Stimulated activated CD4-positive, alpha-beta T cell treated with anti-CD3 and anti-CD28 coated beads, TNF-alpha, amount 100 ng/mL, for 1 hour (primary cell): ENCODE measurements at places on chromosomes 12 and 14.

DNA sequence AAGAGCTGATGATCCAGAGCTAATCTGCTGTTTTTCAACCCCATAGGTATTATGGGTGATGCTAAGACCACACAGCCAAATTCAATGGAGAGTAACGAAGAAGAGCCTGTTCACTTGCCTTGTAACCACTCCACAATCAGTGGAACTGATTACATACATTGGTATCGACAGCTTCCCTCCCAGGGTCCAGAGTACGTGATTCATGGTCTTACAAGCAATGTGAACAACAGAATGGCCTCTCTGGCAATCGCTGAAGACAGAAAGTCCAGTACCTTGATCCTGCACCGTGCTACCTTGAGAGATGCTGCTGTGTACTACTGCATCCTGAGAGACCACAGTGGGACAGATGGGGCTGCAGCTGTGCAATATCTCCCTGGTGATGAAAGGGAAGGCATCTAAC, 386.0 kb downstream of the DAD1 start:
- DNase-seq: no peak

- no peak for DNase-seq
These were observed 77.6 kb upstream of the PRKD1 start for GRCh38 chr14:30005114-30005808.

GRCh38 chr14:104144911-104145825, 6.8 kb downstream of the KIF26A start:
- no peak for DNase-seq

DNA sequence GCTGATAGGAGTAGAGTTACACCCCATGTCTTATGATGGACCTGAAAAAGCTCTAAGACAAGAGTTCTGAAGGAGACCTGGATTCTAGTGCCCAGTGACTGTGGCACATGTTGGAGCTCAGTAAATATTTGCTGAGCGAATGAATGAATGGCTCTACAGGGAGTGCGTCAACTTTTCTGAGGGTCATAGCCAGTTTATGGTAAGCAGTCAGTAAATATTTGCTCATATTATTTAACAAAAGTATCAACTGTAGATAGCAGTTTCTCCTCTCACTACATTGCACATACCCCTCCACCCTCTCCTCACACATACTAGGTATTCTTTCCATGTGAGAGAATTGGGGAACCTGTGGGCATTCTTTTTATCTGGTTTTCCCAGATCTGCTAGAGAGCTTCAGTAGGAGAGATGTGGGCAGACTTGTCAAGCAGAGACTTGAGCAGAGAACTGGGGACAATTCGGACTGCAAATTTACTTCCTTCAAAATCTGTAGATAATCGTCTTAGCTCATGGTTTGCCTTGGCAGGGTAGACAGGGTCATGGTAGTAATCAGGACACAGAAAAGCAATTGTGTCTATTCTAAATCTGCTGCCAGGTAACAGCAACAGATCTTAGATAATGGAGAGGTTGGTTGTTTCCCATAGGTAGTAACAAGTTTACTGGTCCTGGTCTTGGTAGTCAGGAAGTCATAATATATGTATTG, 5.7 kb downstream of the SLC4A8 start:
- DNase-seq: no peak

DNA sequence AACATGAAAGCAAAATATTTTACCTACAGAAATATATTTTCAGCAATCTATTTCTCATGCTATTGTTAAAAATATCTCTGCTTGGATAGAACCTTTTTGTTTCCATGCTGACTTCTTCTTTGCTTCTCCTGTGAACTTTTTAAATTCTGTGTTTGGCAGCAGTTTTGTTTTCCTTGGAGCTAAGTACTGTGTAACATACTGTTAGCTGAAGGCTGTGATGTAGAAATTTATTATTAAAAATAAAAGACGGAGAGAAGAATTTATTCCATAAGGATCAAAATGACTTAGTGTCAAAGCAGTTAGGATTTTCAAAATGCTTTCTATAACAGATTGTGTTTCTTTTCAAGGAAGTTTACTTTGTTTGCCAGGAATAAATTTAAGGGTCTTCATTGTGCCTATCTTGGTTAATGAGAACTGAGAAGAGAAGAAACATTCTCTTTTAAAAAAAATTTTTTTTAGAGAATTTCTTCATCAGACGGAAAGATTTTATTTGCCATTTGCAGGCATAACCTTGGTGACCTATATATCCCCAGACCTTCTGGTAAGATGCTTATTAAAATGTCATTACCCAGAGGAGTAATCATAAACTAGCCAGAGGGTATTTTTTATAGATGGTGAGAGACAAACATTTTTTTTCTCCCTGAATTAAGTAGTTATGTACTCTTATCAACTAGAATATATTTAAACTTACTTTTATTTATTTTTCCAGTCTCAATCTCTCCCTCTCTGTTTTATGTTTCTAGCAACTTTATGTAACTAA, 147.1 kb upstream of the SLCO1C1 start:
- no peak for DNase-seq

- no peak for DNase-seq
These were observed 261.6 kb upstream of the NOVA1 start for GRCh38 chr14:26859483-26859882.

DNA sequence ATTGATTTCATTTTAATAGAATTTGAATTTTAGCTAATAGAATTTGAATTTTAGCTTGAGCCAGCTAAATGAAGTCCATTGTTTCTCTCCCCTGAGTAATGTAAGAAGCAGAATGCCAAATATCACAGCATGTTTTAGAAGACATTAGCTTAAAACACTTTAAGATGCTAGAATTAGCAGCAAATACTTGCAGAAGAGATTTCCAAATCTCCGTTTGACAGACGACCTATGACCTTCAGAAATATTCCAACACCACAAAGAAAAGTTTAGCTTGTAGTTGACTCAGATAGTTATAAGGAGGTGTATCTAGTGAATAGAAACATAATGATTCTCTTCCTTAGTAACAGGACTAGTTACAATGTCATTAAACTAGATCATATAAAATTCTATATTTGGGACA, 51.7 kb upstream of the MYF6 start:
- DNase-seq: no peak

DNA sequence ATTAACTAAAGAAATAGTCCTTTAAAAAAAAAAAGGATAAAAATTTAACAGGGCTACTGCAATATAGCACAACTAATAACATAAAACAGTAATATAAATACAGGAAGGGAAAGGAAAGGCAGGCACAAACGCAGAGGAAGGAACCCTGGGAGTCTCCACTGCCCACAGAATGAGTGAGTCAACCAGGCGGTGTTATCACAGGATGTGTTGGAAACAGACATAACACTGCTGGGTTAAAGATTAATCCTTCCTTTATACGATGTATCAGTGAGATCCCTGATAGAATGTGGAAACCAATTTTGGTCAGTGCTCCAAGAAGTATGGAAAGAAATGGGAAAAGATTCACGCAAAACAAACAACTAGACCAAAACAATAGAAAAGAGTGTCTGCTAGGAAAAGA, 47.9 kb downstream of the FGD6 start:
- no peak for DNase-seq

DNA sequence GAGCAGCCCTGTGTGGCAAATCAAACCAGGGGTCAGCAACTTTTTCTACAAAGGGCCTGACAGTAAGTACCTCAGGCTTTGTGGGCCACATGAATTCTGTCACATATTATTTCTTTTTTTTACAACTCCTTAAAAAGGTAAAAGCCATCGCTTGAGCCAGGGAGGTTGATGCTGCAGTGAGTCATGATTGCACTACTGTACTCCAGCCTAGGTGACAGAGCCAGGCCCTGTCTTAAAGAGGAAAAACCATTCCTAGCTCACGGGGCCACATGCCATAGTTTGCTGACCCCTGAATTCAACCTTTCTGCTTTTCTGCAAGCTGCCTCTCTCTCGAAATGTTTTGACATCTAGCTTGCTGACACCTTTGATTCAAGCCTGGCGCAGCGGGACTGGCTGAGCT, 55.1 kb upstream of the CORO1C start:
- no peak for DNase-seq

- no peak for DNase-seq
These were observed 466.5 kb downstream of the APAF1 start for GRCh38 chr12:99111600-99111999.

- DNase-seq: no peak
These were observed 2.7 kb downstream of the TCTN1 start for GRCh38 chr12:110616471-110617115.

DNA sequence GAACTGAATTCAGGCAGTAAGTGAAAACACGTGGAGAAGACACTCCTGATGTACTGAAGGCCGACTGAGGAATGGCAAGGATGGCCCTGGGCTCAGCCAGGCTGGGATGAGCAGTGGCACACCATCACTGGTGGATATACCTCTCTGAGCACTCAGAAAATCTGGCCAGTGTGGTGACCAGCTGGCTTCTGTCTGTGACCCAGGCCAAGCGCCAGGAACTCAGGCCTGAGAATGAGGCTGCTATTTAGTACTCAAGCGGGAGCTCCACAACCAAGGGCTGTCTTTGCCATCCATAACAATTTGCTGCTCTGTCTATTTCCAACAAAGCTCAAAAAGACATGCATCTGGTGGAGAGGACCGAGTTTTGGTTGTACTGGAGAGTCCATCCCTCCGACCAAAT, 586.3 kb downstream of the BCL11B start:
- no peak for DNase-seq

DNA sequence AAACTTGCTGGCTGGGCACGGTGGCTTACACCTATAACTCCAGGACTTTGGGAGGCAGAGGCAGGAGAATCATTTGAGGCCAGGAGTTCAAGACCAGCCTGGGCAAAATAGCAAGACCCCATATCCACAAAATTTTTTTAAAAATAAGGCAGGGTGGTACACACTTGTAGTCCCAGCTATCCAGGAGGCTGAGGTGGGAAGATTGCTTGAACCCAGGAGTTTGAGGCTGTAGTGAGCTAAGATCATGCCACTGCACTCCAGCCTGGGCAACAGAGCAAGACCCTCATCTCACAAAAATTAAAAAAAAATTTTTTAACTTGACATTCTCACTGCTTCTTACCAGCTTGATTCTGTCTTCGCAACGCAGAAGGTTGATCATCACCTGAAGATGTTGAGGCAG, 39.5 kb downstream of the SSH1 start:
- DNase-seq: no peak

DNA sequence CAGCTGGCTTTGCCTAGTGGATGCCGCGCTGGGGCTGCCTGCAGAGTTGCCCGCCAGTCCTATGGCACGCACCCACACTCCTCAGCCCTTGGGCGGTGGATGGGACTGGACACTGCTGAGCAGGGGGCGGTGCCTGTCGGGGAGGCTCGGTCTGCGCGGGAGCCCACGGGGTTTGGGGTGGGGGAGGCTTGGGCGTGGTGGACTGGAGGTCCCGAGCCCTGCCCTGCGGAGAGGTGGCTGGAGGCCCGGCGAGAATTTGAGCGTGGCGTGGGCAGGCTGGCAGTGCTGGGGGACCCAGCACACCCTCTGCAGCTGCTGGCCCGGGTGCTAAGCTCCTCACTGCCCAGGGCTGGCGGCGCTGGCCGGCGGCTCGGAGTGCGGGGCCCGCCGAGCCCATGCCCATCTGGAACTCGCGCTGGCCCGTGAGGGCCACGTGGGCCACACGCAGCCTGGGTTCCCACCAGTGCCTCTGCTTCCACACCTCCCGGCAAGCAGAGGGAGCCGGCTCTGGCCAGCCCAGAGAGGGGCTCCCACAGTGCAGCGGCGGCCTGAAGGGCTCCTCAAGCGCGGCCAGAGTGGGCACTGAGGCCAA, 68.1 kb downstream of the ETNK1 start:
- DNase-seq: no peak

DNA sequence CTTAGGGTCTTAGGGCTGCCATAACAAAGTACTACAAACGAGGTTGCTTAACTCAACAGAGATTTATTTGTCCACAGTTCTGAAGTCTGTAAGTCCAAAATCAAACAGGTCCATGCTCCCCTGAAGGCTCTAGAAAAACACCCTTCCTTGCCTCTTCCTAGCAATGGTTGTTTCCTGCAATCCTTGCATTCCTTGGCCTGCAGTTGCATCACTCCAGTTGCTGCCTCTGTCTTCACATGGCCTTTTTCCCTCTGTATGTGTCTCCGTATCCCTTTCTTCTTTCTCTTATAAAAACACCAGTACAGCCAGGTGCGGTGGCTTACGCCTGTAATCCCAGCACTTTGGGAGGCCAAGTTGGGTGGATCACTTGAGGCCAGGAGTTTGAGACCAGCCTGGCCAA, 17.4 kb downstream of the KCNMB4 start:
- DNase-seq: no peak

- no peak for DNase-seq
These were observed 190.7 kb upstream of the LMNTD1 start for GRCh38 chr12:25743679-25744215.

DNA sequence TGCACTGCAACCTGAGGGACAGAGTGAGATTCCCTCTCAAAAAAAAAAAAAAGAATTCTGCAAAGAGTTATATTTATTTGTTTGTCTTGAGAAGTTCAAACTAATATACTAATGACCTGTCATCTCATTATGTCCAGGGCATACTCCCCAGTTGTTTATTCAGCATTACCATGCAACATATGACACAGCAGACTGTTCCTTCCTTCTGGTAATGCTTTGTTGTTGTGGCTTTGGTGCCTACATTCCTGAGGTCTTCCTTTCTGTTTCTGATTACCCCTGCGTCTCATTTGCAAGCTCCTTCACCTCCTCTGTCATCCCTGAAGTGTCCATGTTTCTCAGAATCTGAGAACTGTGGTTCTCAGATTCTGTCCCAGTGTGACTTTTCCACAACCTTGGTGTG, 55.3 kb downstream of the DERA start:
- no peak for DNase-seq

- DNase-seq: no peak
These were observed 100.0 kb upstream of the SFSWAP start for GRCh38 chr12:131610891-131611290.

DNA sequence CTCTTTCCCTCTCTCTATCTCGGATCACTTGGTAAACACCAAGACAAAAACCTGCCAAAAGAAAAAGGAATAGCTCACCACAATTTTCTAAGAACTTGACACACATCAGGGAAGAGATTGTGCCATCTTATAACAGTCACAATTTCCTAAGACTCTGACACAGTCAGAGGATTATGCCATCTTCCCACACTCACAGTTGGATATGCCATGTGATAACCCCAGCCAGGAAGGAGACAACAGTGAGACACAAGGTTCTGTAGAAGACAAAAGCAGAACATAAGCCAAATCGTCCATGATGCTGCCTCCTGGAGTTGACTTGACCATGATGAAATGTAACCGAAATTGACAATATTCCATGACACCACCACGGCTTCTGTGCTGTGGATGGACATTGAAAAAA, 2.8 kb upstream of the CLEC9A start:
- no peak for DNase-seq

DNA sequence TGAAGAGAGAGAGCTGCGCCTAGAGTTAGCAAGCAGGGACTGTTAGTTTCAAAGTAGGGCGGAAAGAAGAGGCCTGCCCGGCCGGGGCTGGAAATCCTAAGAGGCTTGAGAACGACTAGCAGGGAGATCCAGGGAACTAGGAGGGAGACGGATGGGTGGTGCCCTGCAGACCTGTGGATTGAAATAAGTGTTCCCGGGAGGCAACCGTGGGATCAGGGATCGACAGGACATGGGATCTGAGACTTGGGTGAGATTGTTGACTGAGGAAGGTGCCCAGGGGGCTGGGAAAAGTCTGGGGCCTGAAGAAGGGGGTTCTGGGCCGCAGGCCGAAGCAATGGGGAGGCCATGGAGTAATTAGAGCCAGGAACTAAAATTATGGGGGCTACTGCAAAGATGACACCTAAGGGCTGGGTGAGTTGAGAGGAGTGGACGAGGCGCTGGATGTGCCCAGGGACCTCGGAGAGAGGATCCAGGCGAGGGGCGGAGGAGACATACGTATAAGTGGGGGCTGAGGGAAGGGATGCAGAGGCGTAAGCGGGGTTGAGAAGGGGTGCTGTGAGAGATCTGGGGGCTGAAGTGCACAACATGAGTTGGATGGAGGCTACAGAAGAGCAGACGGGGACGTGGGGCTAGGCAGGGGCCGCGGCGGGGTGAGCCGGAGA, 635 bp downstream of the LTA4H start:
- DNase-seq: no peak

- no peak for DNase-seq
These were observed 265.6 kb downstream of the AACS start for GRCh38 chr12:125330645-125331341.
